ENCODE measurements at places on chromosomes 1 and 21.

DNA sequence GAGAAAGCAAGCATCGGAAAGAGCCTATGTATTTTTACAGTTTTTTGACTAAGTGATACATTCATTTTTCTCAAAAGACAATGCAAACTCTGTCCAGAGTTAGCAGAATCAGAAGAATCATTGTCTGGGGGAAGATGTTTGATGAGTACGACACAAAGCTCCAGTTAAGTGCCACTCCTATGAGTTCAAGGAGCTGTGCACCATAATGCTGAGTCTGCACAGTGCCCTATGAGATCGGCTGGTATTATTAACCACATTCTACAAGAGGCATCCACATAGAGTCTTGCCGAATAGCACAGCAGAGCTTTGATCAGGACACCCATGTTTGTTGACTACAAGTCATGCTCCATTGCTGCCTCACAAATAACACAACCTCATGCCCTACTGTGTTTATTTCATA lies 54.9 kb upstream of the RAP1GAP start:
- no peaks in the 10 kb centered on the region for H3K27me3 ChIP-seq
- peaks cover 20% of the 10 kb centered on the region for H3K36me3 ChIP-seq
- no peak for DNase-seq

DNA sequence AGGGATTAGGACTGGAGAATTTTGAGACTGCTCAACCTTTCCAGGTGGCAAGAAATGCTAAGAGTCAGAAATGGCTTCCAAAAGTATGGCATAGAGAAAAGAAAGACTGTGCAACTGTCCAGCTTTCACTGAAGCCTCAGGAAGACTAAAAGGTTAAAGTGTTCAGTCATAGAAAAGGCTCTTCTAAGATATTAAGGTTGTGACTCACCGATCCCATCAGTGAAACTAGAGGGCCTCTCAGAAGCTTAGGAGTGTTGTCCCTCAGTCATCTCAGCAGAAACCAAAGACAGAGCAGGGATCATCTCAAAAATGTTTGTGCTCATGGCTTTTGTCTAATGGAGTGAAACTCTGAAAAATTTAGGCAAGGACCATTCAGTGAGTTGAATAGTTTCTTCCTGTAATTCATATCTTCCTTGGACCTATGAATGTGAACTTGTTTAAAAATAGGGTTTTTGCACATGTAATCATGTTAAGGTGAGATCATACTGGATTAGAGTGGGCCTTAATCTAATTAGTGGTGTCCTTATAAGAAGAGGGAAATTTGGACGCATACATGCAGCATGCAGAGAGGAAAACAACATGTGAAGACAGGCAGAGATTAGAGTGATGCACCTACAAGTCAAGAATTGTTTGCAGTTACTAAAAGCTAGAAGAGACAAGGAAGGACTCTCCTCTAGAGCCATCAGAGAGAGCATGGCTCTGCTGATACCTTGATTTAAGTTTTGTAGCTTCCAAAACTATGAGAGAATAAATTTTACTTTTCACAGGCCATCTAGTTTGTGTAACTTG lies 71.3 kb downstream of the RPE65 start:
- H3K4me3 ChIP-seq: no peak overlapping the region
- H3K27me3 ChIP-seq: no peaks in the 10 kb centered on the region
- no peaks in the 10 kb centered on the region for H3K36me3 ChIP-seq
- no peak overlapping the region for H3K27ac ChIP-seq
- no peak for DNase-seq

- peaks cover 7% of the 10 kb centered on the region for H3K4me1 ChIP-seq
- H3K27ac ChIP-seq: no peak overlapping the region
- H3K36me3 ChIP-seq: no peaks in the 10 kb centered on the region
- no peak overlapping the region for H3K4me3 ChIP-seq
- peaks cover 19% of the 10 kb centered on the region for H3K27me3 ChIP-seq
These were observed 2.0 kb upstream of the FAM131C start for GRCh38 chr1:16075337-16076030.

DNA sequence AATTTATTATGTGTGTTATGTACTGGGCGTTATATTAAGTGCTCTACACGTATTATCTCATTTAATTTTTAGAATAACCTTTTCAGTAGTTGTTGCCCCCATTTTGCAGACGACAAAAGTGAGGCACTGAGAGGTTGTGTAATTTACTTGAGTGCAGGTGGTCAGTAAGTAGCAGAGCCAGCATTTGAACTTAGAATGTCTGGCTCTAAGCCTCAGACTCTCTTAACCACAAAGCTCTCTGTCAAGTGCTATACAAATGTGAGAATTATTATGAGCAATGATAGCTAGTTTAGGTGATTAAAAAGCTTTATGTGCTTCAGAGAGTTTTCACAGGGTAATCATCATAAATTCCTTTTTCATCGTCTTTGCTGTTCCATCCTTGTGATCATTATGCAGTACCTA lies 96.3 kb upstream of the UBE2U start:
- H3K4me1 ChIP-seq: peaks cover 7% of the 10 kb centered on the region
- no peak overlapping the region for H3K4me3 ChIP-seq
- DNase-seq: no peak
- no peaks in the 10 kb centered on the region for H3K36me3 ChIP-seq
- no peak overlapping the region for H3K27ac ChIP-seq

DNA sequence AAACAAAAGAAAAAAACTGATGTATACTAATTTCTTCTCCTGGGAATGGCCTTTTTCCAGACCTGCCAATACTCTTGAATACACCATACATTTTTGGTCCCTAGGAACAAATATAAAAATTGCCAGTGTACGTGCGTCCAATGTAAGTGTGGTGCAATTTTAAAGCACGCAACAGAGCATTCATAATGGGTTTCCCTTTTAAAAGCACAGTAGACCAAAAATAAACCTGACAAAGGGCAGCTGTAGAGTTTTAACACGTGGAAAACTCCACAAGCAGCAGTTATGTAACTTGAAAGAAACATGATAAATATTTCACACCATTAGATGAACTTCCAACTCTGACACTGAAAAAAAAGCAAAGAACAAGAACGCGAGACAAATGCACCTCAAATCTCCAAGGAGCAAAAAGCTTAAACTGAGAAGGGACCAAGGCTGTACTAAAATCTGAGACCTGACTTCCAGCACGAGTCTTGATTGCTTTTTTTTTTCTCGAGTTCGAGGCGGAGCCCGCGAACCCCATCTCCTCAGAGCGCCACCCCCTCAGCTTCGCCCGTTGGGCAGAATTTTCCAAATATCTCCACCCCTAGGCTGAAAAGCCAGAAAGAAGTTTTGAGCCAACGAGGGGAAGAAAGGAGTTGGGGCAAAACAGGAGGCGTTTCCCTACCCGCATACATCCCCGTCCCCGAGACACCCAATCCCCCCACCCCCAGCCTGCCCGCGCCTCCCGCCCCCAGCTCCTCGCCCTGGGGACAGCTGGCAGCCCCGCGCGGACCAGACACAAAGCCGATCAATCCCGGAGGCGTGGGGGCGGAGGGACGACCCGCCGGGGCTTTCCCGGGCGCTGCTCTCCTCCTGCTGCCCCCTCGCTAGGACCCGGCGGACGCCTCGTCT lies at the start of gene JAM2:
Gene JAM2, plus strand, starts transcription at position 599 of the 891 bp plus-strand sequence. CDS start 564 bp downstream, outside the sequence.
- H3K4me1 ChIP-seq: peaks cover 6% of the 10 kb centered on the region
- H3K36me3 ChIP-seq: no peaks in the 10 kb centered on the region
- peak within 1 kb of the TSS; percentile 33 for H3K27ac ChIP-seq
- H3K4me3 ChIP-seq: peak within 1 kb of the TSS; percentile 68
- peaks cover 62% of the 10 kb centered on the region for H3K27me3 ChIP-seq

- peak within 1 kb of the TSS; percentile 29 for H3K27ac ChIP-seq
- peaks cover 8% of the 10 kb centered on the region for H3K27me3 ChIP-seq
- H3K36me3 ChIP-seq: no peaks in the 10 kb centered on the region
- DNase-seq: no peak
These were observed at the start of gene GUCA2B for GRCh38 chr1:42152907-42153600. Gene GUCA2B, plus strand, starts transcription at chr1:42153410. Its CDS starts 41 bp downstream, at chr1:42153451.

- H3K4me3 ChIP-seq: no peak overlapping the region
- no peaks in the 10 kb centered on the region for H3K4me1 ChIP-seq
- no peaks in the 10 kb centered on the region for H3K27me3 ChIP-seq
- H3K36me3 ChIP-seq: peaks cover 8% of the 10 kb centered on the region
- DNase-seq: no peak
- no peak overlapping the region for H3K27ac ChIP-seq
These were observed 7.0 kb downstream of the PAFAH2 start for GRCh38 chr1:25990702-25991395.

DNA sequence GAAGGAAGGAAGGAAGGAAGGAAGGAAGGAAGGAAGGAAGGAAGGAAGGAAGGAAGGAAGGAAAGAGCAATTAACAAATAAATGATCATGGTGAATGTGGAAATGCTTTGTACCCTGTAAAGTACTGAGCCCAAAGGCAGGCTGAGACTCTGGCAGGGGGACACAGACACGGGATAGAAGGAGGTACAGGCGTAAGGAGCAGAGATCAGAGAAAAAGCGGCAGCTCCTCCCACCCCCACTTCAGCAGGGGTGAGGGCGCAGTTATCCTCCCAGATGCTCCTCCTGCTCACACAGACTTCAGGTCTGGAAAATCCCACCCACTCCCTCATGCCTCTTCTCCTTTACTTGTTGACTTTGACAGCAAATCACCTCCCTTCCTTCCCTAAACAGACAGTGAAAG lies 464.5 kb downstream of the MATN1 start:
- no peak overlapping the region for H3K4me3 ChIP-seq
- no peak for DNase-seq
- no peak overlapping the region for H3K27ac ChIP-seq
- H3K4me1 ChIP-seq: no peaks in the 10 kb centered on the region
- H3K27me3 ChIP-seq: peaks cover 16% of the 10 kb centered on the region

GRCh38 chr1:224852901-224853568 lies 76.4 kb upstream of the DNAH14 start:
- peaks cover 5% of the 10 kb centered on the region for H3K4me1 ChIP-seq
- no peak overlapping the region for H3K27ac ChIP-seq
- H3K4me3 ChIP-seq: no peak overlapping the region
- DNase-seq: no peak

GRCh38 chr1:64973061-64973647 lies 6.8 kb upstream of the JAK1 start:
- peaks cover 4% of the 10 kb centered on the region for H3K27me3 ChIP-seq
- H3K36me3 ChIP-seq: no peaks in the 10 kb centered on the region
- DNase-seq: no peak
- no peak overlapping the region for H3K27ac ChIP-seq

DNA sequence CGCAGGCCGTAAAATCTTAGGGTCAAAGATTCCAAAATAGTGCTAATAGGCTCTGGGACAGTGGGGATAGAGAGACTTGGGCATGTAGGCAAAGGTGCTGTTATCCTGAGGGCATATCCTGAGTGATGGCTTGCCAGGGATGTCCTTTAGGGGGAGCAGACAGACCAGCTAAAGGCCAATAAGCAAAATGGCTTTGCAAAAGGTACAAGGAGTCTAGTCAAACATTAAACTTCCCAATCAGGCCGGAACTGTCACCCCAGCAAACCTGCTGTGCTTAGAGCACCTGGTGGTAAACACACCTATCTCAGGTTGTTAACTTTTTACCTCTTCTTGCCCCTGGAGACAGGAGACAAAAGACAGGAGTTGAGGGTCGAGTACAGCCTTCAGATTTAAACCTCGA lies 49.1 kb downstream of the TRABD2B start:
- H3K4me1 ChIP-seq: peaks cover 50% of the 10 kb centered on the region
- H3K27me3 ChIP-seq: no peaks in the 10 kb centered on the region
- H3K27ac ChIP-seq: peak overlapping the region; percentile 51
- no peak overlapping the region for H3K4me3 ChIP-seq
- DNase-seq: no peak

DNA sequence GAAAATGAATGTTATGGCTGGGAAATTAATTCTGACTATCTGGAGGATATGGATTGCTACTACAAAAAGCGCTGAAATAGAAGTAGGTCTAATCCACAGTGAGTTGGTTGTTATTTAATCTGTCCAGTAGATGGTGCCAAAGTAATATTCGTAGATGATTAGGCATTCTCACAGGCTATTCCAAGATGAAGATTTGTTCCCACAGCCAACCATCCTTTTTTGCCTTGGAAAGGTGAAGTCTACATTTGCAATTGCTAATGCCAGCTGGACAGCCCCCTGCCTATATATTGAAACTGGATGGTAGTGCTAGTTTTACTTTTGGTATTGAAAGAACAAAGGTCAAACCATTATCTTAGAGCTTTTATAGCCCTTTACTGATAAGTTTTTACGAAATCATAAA lies 43.8 kb downstream of the RBM11 start:
- no peak overlapping the region for H3K27ac ChIP-seq
- no peak for DNase-seq
- H3K36me3 ChIP-seq: no peaks in the 10 kb centered on the region
- no peaks in the 10 kb centered on the region for H3K4me1 ChIP-seq
- H3K4me3 ChIP-seq: no peak overlapping the region

GRCh38 chr1:116105996-116106395 lies 5.2 kb upstream of the MAB21L3 start:
- DNase-seq: no peak
- H3K4me1 ChIP-seq: peaks cover 15% of the 10 kb centered on the region
- H3K27ac ChIP-seq: no peak overlapping the region
